NCI-H1694 (cell line): ENCODE measurements at places on chromosomes 1 and 21.

- no peak for DNase-seq
Observed at GRCh38 chr1:21665711-21666575, 3.2 kb downstream of the RAP1GAP start.

GRCh38 chr1:225851805-225852204 is 30.4 kb downstream of the TMEM63A start:
- DNase-seq, result no peak

DNA sequence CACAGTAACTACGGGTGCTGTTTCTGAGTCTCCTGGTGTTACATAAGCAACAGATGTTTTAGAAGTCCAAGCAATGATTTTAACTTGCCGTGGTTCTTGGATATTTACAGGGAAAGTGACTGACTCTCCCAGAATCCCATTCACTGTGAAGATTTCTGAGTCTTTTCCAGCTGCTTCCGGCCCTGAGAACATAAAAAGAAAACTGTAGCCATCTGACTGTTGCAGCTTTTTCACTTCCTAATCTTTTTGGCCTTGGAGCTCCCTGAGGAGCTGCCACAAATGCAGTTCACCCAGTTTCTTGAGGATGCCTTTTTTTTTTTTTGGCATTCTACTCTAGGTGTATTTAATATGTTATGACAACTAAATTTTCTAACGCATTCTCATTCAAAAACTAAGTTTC is 13.7 kb downstream of the CD84 start:
- DNase-seq, result no peak

GRCh38 chr1:58874757-58875755 is 91.2 kb upstream of the JUN start:
- DNase-seq, result no peak

GRCh38 chr1:110628323-110629105 is 22.4 kb upstream of the KCNA2 start:
- DNase-seq, result no peak

- no peak for DNase-seq
Observed at GRCh38 chr1:248821101-248821500, 4.6 kb downstream of the SH3BP5L start.

- no peak for DNase-seq
Observed at GRCh38 chr1:167832693-167833092, 81.2 kb downstream of the ADCY10 start.

- no peak for DNase-seq
Observed at GRCh38 chr1:114238053-114238452, 84.4 kb upstream of the SYT6 start.

DNA sequence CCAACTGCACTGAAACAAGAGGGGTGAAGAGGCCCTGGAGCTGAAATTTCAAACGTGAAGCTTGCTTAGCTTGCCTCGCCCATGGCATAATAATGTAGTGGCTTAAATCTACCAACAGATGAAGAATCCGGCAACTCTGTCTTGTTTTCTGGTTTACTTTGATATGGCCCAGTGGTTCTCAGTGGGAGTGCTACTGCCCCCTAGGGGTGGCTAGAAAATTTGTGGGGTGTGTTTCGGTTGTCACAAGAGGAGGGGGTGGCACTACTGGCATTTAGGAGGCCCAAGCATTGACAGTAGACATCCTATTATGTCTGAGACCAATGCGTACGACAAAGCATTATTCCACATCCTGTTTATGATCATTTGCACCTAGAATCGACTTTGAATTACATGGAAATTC is 51.9 kb upstream of the C8B start:
- DNase-seq, result no peak

DNA sequence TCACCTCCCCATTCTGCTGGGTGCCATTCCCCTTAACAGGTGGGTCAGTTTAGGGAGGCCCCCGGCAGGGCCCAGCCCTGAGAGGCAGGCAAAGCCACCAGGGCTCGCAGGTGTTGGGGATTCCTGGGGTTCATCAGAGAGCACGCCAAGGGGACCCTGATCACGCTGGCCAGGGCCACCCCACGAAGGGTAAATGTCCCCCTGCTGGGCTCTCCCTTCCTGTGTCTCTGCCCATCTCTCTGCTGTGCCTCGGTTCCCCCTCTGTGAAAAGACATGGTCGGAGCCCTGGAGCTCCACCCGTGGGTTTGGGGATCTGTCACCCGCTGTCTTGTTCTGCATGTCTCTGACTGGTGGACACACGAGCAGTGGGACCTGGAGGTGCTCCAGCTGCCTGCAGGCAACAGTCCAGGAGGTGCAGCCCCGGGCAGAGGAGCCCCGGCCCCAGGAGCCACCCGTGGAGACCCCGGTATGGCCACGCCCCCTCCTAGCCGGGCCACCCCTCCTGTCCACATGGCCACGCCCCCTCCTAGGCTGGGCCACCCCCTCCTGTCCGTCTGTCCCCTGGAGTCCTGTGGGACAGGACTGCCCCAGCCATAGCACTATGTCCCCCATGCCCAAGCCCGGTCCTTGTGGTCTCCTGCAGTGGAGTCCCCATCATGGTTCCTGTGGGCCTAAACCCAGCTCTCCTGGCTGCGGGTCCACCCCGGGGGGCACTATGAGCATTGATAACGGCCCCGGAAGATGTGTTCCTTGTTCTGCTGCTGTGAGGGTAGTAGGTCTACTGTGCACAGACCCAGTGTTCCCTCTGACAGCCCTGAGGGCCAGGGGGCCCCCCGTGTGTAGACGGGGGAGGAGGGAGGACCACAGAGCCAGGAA is 6.5 kb downstream of the AIRE start:
- no peak for DNase-seq

DNA sequence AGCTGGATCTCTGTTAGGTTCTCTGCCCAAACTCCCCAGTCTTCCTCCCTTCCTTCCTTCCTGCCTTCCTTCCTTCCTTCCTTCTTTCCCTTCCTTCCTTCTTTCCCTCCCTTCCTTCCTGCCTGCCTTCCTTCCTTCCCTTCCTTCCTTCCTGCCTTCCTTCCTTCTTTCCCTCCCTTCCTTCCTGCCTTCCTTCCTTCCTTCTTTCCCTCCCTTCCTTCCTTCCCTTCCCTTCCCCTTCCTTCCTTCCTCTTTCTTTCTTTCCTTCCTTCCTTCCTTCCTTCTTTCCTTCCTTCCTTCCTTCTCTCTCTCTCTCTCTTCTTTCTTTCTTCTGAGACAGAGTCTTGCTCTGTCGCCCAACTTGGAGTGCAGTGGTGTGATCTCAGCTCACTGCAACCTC is 8.7 kb upstream of the LSM10 start:
- DNase-seq, result no peak

- DNase-seq, result no peak
Observed at GRCh38 chr1:221824025-221824424, 82.1 kb upstream of the DUSP10 start.

DNA sequence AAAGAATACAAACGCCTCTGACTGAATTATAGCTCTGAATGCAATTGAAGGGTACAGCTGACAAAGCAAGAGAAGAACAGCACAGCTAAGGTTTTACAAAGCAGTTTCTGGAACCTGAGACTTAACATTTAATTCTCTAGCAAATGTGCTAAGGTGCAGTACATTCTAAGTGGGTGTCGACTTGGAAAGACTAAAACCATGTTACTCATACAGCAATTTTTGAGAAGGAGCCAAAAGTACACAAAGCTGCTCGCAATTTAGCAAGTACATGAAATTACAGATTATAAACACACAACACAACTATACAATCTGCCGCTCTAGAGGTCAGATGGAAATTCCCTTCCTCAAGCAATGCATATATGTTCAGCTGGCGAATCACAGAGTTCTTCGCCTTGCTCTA is 121.9 kb downstream of the TIAM1 start:
- no peak for DNase-seq

- DNase-seq, result no peak
Observed at GRCh38 chr1:35850051-35850450, 33.0 kb upstream of the AGO1 start.

DNA sequence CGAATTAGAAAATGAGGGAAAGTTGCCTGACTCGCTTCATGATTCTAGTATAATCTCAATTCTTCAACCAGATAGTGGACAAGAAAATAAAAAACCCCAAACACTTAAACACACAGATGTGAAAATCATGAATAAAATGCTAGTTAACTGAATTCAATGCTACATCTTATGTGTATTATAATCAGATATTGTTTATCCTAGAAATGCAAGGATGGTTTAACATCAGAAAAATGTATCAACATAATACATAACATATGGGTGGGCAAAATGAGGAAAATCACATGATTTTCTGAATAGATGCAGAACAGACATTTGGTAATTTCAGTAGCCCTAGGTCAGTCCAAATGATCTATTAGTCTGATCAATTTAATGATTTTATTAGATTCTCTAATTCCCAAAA is 97.2 kb downstream of the SIM2 start:
- no peak for DNase-seq

DNA sequence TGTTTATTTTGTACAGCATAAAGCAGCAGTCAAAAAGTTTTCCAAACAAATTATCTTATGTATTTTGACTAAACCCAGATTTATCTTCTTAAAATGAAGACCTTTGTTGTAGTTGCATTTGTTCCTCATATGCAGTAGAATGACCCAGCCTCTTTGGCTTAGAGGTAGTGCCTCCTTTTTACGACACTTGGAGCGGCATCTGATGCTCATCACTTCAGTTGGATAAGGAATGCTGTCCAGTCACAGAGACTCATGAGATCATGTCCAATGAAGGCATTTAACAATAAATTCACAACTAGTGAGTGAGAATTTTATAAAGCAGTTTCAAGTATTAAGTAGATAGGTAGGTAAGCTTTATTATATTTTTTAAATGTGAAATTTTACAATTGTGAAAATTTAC is 35.2 kb downstream of the PTPRC start:
- DNase-seq, result no peak

DNA sequence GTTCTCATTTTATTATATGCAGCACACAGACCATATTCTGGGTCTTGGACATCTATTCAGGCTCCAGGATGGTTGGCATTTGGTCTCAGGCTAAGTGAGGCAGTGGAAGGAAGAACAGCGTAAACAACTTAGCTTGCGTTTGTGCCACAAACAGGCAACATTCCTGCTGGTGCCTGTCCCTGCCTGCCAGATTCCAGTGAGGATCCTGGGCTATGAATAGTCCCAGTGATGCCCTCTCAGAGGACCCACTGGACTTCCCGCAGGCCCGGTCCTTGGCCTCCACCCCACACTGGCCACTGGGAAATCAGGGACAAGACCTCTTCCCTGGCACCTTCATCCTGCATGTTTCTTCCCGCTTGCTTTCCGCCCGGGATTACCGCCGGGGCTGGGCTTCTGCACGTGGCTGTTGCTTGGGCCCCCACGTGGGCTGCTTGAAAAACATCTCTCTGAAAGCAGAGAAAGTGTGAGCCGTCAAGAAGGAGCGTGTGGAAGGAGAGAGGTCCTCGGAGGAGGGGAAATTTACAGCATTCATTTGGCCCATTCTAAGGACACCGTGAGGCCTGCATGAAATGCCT is 145.1 kb upstream of the WNT4 start:
- DNase-seq, result no peak

DNA sequence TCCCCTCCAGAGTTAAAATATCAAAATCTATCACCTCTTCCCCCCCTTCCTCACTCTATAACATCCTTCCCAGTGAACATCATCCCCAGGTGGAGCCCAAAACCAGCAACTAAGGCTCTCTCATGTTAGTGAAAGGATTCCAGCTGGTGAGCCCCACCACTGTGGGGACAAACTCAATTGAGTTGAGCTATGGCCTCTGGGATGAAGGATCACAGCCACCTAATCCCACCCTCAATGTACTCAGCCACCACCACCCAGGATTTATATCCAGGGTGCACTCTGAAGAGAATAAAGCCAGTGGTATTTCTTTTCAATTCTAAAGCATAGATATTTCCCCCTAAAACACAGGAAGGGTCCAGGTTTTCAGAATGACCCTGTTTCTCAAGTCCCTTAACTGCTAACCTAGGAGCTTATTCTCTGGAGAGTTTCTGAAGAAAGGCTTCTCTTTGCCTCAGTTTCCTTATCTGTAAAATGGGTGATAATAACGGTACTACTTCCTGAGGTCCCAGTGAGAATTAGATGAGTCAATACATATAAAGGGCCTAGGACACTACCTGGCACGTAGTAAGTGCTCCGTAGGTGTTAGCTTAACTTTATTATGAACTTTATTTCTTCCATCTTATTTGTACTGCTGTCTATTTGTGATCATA is 15.6 kb upstream of the BOLA1 start:
- no peak for DNase-seq

DNA sequence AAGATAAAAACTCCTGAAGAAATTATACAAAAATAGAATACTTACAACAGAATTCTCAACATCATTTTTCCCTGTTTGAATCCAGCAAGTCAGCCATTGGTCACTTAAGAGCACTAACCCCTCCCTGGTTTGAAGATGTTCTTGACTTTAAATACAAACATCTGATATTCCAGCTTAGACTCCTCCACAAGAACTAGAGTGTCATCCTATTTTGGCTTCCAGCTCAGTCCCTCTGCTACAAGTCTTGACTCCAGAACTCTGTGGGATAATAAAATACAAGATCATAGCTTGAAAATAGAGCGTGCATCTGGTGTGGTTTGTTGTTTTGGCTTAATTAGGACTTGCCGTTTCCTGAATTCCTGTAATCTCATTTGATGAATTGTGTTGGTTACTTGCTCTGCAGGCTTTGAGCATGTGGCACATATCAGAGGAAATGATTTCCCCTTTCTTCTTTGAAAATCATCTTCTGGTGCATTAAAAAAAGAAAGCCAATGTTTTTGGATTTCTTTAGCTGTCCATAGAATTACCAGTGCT is 63.7 kb upstream of the DPT start:
- DNase-seq, result no peak

DNA sequence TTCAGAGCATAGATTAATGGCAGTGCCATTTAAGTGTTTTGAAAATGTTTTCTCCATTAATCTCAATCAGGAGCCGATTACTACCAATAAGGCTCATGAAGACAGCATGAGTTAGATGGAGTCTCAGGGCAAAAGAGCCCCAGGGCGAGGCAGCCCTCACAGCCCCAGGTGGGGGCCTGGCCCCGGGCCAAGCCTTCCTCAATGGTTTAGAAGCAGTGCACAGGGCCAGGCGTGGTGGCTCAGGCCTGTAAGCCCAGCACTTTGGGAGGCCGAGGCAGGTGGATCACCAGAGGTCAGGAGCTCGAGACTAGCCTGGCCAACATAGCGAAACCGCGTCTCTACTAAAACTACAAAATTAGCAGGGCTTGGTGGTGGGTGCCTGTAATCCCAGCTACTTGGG is 348.1 kb upstream of the VAMP3 start:
- no peak for DNase-seq

- no peak for DNase-seq
Observed at GRCh38 chr1:177229781-177230180, 59.0 kb downstream of the BRINP2 start.

- DNase-seq, result no peak
Observed at GRCh38 chr1:148352470-148353053, 130.5 kb downstream of the PPIAL4G start.

- no peak for DNase-seq
Observed at GRCh38 chr1:6302568-6302967, 41.7 kb upstream of the GPR153 start.

GRCh38 chr1:172408958-172409357 is 11.5 kb upstream of the C1orf105 start:
- DNase-seq, result no peak

DNA sequence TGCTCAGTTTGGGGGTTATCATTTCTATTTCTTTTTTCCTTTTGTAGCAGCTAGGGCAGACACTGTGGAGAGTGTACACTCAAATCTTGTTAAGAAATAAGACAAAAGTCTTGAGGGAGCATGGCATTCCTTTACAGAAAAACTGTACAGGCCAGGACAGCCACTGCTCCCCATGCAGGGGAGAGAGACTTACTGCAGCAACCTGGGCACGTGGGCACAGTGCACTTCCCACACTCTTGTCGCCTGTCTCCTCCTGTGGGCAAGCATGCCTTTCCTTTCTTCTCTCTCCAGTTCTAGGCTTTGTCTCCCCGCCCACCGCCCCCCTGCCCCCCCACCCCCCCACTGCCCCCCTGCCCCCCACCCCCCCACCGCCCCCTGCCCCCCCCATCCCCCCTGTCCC is 51.9 kb downstream of the PHC2 start:
- DNase-seq, result no peak
